ENCODE measurements at places on chromosomes 13 and 19.

DNA sequence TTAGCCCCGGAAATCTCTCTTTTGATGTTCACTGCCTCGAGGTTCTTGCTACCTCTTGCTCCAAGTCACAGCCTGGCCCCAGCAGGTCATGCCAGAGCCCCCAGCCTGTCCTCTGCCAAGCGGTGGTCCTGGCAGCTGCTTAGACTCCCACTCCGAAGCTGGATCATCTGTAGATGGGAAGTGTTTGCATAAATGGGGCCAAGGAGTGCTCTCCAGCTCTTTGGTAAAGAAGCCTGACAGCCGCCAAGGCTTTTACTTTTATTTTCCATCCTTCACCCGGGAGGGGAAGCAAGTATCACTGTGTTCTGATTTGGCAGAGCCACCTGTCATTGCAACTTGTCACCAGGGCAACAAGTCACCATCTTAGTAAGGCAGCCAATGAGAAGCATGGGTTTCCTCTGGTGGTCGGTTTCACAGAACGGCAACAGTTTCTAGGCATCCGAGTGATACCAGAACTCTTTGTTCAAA is 10.6 kb upstream of the RETN start:
- DNase-seq: no peak

DNA sequence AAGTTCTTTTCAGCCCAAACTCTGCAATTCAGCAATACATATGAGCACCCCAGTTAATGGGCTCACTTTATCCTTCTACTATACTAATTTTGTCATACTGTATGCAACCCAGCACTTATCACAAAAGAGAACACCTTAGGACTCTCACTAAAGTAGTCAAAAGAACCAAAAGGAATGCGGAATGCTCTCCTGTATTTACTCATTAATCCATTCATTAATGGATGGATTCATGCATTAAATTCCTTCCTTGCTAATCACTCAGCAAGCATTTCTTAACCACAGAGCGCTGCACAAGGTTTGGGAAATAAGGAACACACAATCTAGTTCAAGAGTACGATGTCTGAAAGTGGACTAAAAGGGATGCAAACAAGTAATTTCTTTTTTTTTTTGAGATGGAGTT is 12.8 kb upstream of the DOCK9 start:
- DNase-seq: no peak

DNA sequence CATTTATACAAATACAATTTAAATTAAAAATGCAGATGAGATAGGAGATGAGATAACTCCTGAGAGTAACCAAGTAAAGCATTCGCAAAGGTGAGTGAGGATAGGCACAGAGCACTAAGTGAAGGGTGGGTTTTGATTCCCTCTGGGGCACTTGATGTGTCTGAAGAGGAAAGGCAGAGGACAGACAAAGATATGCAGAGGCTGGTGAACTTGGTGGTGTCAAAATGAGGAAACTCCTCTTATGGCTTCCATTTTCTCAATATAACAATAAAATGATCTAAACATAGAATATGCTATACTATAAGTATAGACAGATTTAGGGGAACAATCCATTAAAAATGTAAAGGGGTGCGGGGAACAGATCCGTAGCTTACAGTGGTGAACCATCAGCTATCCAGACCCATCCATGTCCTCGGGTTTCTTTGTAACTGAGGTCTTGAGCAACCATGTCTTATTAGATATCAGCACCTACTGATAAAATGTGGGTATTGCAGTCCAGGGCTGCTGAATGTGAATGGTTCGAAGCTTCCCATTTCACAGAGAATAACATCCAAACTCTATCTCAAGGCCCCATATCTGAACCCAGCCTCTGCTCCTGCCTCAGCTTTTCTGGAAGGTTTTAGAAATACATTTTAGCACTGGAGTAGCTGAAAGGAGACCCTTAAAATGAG is 73.9 kb upstream of the SLC10A2 start:
- no peak for DNase-seq

- no peak for DNase-seq
These were observed 2.8 kb upstream of the FCGBP start for GRCh38 chr19:39937094-39937720.

GRCh38 chr19:58274771-58275201 is 4.0 kb upstream of the ZNF8 start:
- no peak for DNase-seq

DNA sequence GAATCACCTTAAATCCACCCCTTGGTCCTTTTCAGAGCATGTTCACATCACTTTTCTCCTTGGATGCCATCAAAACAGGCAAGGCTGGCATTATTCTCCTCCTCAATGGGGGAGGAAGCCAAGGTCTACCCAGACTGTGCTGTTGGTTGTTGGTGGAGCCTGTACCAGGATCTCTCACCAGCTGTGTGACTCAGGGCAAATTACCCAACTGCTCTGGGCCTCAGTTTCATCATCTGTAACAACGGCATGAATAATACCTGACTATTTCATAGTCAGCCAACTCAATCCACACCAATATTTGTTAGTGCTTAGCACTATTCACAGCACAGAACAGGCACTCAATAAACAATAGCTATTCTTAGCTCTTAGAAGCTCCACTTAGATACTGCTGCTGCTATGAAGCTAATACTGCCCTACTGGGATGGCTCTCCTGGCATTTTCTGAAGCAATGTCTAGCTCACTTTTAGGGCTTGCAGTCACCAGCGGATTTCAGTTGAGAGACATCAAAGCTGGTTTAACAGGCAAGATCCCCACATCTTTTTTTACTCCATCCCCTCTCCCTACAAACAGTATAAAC is 116.9 kb downstream of the CCNA1 start:
- no peak for DNase-seq

- DNase-seq: no peak
These were observed 19.5 kb downstream of the FAM124A start for GRCh38 chr13:51241720-51242119.

DNA sequence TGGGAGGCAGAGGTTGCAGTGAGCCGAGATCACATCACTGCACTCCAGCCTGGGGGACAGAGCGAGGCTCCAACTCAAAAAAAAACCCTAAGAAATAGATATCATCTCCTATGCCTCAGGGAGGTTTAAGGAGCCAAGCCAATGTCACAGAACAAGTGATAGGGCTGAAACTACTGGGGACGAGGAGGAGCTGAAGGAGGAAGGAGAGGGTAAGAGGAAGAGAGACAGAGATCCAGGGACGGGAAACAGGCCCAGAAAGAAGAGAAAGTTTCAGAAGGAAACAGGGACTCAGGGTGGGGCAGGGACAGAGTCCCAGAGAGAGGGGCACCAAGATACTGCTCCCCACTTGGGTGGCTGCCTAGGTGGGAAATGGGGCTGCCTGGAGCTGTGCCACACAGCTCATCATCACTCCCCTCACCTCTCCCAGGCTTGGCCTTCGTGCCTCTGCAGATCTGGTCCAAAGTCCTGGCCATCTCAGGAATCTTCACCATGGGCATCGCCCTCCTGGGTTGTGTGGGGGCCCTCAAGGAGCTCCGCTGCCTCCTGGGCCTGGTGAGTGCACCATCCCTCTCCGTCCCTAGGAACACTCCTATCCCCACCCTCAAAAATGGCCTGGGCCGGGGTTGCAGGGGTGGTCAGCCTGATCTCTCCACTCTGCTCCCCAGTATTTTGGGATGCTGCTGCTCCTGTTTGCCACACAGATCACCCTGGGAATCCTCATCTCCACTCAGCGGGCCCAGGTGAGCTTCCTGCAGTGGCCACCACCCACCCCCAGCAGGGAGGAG is 1.5 kb downstream of the CD37 start:
- no peak for DNase-seq

DNA sequence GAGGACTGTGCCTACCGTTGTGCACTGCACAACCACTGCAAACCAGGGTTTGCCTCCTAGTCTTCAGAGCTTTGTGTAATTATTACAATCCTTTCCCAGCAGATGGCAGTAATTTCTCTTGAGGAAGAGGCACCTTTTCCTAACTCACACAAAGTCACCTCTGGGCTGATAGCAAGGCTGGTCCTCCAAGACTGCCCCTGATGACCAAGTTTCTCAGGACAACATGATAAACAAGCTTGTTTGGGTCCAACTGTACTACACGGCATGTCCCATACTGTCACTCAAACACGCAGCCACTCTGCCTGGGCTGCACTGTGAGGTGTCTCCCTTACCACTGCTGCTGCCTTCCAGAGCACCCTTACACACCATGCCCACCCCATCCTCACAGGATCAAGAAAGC is 39.3 kb downstream of the RFXAP start:
- DNase-seq: peak; percentile 15

All from SW 1271 (cell line).